ENCODE measurements at places on chromosomes 1 and 21. TPM values are rescaled to one million over a fixed set of nuclear protein-coding genes. Genes with fewer than 3 reads are reported as not detected.

- DNase-seq, result no peak
Observed at GRCh38 chr1:89525169-89525855, 683 bp downstream of the LRRC8B start.

GRCh38 chr21:24272521-24272938 is 1334.8 kb downstream of the MRPL39 start:
- no peak for DNase-seq

- no peak for DNase-seq
Observed at GRCh38 chr1:1175221-1176062, 1.8 kb downstream of the TTLL10 start.

DNA sequence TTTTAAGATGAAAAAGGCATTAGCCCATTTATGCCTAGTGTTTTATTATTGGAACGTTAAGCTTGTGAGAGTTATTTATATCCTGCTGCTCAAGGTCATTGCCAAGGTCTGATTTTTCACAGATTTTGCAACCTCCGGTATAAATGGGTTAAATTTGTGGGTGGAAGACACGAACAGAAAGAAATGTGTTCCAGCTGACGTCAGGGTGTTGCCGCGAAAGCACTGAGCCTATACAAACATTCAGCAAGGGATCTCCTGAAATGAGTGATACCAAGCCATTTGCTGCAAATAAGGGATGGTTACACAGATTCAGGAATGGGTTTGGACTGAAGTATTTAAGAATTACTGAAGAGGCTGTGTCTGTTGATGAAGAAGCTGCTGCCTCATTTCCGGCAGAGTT is 32.2 kb downstream of the TMED5 start:
- DNase-seq, result no peak

GRCh38 chr1:28341591-28341990 is 12.8 kb downstream of the MED18 start:
- DNase-seq, result no peak

TNFSF18 gene
- 0.20 TPM for polyA plus RNA-seq
